ENCODE measurements at places on chromosomes 4 and X.

GRCh38 chr4:166293556-166293955, 420.5 kb downstream of the TLL1 start:
- no peak for DNase-seq

- DNase-seq = no peak
Measured at GRCh38 chr4:139014371-139015268, 961 bp upstream of the NOCT start.

GRCh38 chr4:158013858-158014257, 159.0 kb downstream of the GASK1B start:
- DNase-seq = no peak

DNA sequence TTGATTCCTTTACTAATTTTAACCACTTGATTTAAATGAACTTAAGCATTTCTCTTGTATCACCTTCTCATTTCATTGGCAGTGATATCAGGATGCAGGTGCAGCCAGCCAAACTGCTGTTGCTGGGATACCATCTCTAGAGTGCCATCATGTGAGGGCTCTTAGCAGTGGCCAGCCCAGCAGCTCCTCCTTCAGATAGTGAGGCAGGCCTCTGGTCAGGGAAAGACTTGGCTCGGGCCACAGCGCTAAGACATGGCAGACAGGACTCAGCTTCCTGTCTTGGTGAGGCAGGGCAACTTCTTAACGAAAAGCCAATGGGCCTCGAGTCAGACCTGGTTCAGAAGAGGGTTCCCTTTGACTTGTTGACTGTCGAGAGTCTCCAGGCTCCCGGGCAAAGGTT, 50.0 kb downstream of the NOP14 start:
- DNase-seq = no peak

DNA sequence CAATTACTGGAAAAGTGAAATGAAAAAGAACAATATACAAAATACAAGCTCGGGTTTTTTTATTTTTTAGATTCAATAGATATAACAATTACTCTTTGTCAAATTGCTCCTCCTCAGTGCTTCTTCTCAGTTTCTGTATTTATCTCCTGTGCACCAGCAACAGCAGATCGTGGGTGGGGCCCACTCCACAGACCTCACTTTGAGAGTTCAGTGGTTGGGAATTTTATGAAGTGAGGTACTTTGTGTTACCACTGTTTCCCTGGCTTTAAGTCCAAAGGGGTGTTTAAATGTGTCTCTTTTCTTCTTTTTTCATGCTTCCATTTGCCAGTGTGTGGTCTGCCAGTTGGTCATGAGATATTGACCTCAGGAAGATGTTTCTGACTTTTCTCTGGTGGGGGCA, 54.4 kb downstream of the KIT start:
- DNase-seq = no peak

- no peak for DNase-seq
Measured at GRCh38 chr4:56728512-56728911, 47.4 kb upstream of the HOPX start.

- DNase-seq = no peak
Measured at GRCh38 chr4:141730805-141731204, 94.4 kb downstream of the IL15 start.

GRCh38 chr4:26101011-26101410, 187.0 kb downstream of the SMIM20 start:
- no peak for DNase-seq

GRCh38 chrX:114583646-114584374, at the start of gene HTR2C:
HTR2C (plus strand) TSS chrX:114584086; CDS start chrX:114726937, 142,851 bp downstream.
- no peak for DNase-seq

DNA sequence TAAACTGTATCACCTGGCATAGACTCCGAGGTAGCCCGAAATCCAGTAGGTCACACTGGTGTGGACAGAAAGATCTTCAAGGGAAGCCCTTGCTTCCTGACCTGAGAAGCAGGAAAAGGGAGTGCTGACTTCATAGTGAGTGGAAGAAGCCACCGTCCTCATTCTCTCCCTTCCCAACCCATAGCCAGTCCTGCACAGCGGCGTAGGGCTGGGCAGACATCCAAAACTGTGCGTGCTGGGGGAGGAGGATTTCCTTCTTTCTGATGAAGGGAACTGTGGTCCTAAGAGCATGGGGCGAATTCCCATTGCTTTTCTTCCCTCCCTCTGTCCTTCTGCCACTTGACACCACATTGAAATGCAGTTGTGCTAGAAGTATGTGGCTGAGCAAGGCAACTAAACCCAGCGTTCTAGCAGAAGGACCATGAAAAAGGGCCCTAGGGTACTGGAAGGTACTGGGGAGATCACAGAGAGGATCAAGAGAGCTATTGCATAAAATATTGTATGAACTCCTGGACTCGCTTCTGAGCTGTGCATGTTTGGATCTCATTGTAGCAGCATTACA, 66.9 kb downstream of the STOX2 start:
- DNase-seq = no peak

- DNase-seq = no peak
Measured at GRCh38 chr4:15198070-15198727, 195.9 kb downstream of the CPEB2 start.

- DNase-seq = no peak
Measured at GRCh38 chr4:25031077-25031621, 403 bp upstream of the LGI2 start.

DNA sequence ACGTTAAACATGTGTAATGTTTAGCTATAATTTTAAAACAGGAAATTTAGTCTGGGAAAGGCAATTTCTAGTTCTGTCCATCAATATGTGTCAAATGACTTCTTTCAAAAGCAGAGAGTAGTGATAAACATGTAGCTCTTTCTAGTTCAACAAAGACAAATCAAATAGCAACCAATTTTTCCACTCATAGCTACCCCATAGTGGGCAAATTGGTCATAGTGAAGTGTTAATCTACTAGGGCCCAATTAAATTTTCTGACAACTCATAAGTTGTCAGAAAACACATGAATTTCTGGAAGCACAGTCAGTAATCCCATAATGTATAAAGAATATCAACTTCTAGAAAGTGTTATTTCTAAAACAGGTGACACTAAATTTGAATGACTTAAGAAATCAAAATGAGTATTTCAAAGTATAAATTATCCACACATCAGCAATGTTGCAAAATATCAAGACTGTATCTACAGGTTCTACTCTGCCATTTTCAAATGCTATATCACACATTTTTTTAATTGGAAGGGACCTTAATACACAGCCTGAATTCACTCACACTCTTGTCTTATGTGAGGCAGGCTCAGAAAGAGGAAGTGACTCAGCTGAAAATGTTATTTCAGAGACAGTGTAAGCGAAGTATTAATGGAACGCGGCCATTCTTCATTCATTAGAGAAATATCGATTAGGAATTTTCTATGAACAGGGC, 7.7 kb downstream of the OCIAD2 start:
- DNase-seq = no peak

GRCh38 chr4:118585015-118585414, 100.2 kb upstream of the METTL14 start:
- no peak for DNase-seq

GRCh38 chr4:126778348-126778747, 854.4 kb upstream of the INTU start:
- no peak for DNase-seq

GRCh38 chr4:1716065-1716945, 4.2 kb upstream of the SLBP start:
- no peak for DNase-seq

DNA sequence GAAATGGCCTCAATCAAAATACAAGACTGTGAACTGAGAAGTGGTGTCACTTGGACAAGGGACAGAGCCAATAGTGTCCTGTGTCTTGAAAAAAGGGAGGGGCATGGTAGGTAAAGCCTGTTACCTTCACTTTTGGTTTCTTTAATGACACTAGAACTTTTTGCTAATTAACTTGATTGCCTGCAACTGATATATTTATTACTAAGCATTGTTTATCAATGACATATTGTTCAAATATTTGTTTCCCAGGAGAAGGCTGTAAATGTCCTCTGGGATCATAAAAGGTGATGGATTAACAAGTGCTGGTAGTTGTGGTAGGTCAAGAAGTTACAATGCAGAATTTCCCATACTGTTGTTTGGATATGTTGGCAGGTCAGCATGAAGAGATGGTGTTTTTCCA, 93.8 kb upstream of the SCML1 start:
- DNase-seq = no peak

- no peak for DNase-seq
Measured at GRCh38 chrX:23394421-23394820, 59.8 kb downstream of the PTCHD1 start.

All from activated CD4-positive, alpha-beta T cell treated with anti-CD3 and anti-CD28 coated beads, Interleukin-2, amount 10 ng/mL, durations not matched to agents 7 days and 5 days (primary cell).